ENCODE measurements at places on chromosomes 3 and 15.

DNA sequence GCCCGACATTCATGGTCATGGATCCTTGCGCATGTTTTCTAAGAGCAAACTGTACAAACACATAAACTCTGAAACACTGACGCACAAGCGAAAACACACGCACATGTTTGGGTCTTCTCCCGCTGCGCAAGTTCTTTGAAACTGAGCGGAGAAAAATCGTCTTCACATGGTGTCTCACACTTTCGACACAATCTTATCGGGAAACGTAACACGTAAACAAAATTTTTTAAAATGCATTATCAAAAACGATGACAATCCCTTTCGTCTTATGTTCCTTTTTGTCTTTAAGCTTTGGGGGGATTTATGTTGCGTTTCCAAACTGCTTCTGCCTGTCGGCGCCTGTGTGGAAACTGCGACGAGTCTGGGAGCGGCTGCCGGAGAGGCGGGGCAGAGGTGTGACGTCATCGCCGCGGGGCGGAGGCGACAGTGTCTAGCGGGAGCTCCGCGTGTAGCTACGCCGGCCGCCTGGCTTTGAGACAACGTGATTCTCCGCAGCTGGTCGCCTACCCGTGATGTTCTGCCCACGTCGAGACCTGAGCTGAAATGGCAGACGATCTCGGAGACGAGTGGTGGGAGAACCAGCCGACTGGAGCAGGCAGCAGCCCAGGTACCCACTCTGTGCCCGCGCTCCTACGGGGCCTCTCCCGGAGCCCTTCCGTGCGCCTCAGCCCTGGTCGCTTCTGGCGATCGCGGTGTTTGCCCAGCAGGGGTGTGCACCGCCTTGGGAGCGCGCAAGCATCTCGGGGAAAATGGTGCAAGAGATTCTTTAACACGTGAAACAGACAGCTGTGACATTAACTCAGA, at the start of gene CMSS1:
Gene CMSS1 (plus strand): TSS at position 426 of the 804 bp plus-strand sequence.
- DNase-seq = peak; percentile 97

DNA sequence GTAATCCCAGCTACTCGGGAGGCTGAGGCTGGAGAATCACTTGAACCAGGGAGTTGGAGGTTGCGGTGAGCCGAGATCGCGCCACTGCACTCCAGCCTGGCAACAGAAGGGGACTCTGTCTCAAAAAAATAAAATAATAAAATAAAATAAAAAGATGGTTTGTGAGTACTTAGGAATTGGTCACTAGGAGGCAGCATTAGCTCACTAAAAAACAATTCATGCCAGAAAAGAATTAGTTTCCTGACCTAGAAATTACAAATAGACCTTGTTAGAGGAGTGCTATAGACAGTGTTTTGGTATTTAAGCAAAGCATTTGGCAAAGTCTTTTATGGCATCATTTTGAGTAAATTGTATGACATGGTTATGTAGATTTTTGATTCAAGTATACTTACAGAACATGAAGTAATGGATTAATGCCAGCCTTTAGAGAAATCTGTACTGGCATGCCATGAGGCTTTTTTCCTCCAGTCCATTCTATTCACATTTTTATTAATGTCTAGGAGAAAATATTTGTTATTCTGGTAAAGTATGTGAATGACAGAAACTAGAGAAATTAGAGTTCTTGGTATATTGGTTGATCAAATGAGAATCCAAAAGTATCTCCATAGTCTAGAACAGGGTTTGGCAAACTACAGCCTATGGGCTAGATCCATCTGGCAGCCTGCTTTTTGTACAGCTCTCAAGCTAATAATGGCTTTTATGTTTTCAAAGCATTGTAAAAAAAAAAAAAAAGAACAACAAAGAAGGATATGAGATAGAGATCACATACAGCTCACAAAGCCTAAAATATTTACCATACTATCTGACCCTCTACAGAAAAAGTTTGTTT, 81.6 kb downstream of the LRRC49 start:
- DNase-seq = peak; percentile 8

GRCh38 chr3:148540851-148541250, 156.9 kb upstream of the AGTR1 start:
- no peak for DNase-seq

DNA sequence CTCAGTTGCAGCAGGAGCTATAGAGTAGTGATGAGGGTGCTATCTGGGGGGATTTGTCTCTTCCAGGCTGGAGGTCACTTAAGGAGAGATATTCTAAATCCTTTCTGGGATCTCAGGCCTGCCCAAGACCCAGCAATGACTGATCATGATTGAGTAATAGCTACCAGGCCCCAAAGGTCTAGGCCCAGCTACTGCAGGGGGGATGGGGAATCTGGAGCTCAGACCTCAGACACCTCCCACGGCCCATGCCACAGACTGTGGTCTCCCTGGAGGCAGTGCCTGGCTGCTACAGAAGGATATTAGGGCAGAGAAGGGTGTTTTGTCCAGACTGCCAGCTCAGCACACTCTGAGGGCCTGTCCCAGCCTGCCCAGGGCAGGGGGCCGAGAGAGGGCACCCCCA, 6.9 kb downstream of the SLC38A3 start:
- DNase-seq = no peak

DNA sequence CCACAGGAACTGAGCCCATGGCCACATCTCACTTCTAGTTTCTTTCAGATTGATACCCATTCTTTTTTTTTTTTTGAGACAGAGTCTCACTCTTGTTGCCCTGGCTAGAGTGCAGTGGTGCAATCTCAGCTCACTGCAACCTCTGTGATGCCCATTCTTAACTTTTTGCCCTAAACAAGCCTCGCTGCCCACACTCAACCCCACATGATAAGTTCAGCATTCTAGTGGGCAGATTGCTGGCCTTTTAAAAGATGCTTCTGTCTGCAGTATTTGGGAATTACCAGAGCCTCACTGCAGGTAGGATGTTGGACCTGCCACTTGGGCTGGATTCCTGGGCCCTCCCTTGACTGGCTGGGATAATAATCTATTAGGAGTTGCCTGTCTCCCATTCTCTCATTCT, 51.0 kb downstream of the TRANK1 start:
- DNase-seq = no peak

DNA sequence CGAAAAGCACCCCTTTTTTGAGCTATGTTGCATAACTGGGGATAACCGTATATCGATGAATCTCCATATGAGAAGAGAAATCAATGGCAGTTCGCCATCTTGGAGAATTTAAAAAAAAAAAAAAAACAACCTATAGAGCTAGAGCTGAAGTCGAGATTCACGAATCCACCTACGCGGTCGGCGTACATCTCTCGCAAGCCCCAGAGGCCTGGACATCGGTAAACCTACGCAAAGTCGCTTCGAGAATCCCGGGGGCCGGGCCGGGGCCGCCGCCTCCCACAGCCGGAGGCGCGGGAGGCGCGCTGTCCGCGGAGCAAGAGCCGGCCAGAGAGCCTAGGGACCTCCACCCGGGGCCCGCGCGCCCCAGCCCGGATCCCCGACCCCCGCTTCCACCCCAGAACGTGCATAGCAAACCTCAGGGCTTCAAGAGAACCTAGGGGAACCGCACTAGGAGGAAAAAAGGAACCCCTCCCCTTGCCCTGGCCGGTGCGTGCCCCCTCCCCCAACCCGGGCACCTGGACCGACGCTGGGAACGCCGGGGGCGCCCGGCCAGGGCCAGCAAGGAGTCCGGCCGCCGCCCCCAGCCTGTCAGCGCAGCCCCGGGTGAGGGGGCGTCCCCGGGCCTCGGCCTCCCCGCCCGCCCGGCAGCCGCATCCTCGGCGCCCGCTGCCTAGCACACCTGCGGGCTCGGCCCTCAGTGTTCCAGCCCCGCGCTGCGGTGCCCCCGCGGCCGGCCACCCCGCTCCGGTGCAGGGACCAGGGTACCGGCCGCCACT, 567 bp downstream of the PFN2 start:
- peak; percentile 96 for DNase-seq

DNA sequence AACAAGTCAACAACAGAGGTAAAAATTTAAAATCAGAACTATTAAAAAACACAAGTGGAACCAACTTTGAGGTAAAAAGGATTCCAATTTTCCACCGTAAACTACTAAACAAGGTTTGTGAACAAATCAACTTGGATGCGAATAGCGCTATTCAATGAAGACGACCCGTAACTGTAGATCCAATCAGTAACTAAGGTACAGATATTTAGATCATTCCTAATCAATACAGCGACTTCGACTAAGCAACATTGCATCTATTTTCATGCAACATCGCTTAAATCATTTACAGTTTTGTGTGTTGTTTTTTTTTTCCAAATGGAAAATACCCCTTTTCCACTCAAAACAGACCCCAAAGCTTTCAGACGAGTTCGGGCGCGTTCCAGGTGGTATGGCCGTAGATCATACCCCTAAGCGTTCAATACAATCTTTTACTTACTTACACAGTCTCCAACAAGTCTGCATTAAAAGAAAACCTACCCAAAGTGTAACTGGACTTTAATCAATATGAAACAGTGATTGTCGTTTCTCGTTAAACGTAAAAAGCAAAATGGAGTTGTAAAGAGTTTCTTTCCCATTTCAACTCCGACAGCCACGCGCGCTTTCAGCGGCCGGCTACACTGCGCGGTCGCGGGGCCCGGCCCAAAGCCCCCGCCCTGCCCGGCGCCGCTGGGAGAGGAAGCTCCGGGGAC, 786 bp downstream of the RHOA start:
- peak; percentile 15 for DNase-seq

DNA sequence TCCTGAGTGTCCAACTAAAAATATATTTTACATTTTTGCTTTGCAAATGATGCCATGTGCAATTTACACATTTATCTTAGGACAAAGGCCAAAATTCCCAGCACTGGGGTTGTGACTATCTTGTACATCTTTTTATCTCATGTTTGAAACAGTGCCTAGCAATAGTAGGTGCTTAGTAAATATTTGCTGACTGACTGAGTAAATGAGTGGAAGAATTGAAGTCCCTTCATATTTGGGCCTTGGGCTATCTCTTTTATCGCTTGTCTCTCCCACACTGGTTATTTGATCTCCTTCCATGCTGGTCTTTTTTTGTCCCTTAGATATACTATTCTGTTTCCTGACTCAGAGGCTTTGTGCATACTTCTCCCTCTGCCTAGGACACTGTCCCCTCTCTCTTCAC, 213.1 kb upstream of the GOLGA6L4 start:
- DNase-seq = no peak

- no peak for DNase-seq
Measured at GRCh38 chr3:62870321-62870720, 4.9 kb downstream of the CADPS start.

DNA sequence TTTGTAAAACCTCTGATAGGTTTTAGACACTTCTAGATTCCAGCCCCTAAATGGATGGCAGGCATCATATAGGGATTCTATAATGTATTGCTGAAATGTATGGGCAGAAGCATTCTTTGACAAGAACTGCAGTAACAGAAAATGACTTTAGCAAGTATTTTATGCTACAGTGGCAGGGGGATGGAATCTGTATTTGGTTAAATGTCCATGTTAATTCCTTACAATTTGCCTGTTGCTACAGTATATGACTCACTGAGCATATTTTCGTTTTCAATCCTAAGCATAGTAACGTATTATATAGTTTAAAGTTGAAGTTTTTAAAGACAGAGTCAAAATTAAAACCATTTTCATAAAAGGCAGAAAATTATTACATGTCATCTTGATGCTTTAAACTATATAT, 150.1 kb downstream of the MEX3B start:
- DNase-seq = no peak

DNA sequence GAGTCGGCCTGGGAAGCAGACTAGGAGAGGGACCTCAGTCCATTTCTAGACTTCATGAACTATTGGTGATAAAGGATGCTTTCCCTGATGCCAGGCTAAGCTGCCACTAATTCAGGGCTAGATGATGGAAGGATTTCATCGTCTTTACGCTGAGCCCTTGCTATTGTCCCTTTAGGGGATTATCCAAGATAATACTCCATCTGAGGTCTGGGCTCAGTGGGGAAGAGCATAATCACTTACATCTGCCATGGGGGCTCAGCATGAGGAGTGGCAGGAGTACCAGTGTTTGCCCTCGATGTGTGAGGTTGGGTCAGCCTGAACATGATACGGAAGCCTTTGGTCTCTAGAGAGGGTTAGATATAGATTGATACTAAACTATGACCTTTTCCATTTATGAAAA, 47.3 kb downstream of the PTPRG start:
- DNase-seq = no peak

- DNase-seq = no peak
Measured at GRCh38 chr3:170721563-170721962, 135.7 kb upstream of the SLC7A14 start.

DNA sequence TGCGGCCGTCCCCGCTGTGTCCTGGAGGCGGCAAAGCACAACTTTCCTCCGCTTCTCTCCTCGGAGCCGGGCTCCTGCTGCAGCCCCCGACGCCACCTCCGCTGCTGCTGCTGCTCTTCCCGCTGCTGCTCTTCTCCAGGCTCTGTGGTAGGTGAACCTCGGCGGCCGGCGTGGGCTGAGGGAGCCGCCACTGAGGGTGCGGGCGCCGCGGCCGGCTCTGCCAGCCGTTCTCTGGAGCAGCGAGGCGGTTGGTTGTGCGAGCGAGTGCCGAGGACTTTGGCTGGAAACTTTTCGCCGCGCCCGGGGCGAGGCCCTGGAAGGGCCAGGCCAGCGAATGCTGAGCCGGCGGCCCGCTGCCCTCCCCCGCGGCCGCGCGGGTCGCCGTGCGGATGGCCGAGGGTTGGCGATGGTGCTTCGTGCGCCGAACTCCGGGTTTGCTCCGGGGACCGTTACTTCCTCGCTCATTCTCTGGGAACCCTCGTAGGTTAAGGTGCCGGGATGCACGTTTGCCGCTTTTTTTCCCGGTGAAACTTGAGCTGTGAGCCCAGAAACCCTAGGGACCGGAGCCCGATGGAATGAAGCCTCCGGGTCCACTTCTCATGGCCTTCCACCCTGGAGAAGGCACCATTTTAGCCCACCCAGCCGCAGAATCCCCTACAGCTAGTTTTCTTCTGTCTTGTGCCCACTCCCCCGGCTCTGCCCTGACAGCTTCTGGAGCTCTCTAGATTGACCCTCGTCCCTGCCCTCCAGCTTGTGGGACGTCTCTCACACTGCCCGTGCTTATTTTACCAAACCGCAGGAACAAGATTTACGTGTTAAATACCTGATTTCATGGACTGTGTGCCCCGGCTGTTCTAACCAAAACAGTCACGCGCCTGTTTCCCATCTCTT, 660 bp downstream of the NECTIN3 start:
- peak; percentile 12 for DNase-seq

DNA sequence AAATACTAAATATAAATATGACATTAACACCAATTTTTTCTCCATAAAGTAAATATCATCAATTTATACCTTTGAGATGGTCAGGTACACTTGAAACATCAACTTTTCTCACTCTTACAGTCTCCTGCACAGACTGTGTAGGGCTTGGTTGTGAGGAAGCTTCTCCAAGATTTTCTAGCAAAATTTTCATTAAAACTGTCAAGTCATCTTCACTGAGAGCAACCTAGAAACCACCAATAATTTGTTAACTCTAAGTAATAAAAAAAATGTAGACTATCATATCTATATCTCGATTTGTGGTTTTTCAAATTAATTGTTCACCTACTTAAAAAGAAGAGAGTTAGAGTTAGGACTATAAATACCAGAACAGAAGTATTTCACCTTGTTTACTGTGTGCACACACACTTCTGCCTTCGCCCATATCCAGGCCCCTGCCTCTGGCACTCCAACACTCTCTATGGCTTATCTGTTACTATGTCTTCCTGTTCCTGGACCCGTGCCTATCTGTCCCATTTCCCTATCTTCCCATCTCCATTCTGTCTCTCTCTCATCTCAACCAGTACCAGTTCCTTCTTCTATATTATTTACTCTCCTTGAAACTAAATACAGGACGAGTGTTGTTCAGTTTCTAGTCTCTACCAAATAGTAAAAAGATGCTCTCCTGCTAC, 123.6 kb downstream of the VPS13C start:
- DNase-seq = no peak

GRCh38 chr3:154112146-154112852, 8.9 kb upstream of the ARHGEF26 start:
- peak; percentile 55 for DNase-seq

Measured in brain (organoid and tissue), 16 donors.